A549 (cell line): ENCODE measurements at places on chromosomes 3 and 15. TPM values are rescaled to one million over a fixed set of nuclear protein-coding genes. Genes with fewer than 3 reads are reported as not detected.

The CFAP44 gene
- polyA plus RNA-seq: 4.0 to 4.9 TPM (median 4.5 TPM) in 3 replicates

DNA sequence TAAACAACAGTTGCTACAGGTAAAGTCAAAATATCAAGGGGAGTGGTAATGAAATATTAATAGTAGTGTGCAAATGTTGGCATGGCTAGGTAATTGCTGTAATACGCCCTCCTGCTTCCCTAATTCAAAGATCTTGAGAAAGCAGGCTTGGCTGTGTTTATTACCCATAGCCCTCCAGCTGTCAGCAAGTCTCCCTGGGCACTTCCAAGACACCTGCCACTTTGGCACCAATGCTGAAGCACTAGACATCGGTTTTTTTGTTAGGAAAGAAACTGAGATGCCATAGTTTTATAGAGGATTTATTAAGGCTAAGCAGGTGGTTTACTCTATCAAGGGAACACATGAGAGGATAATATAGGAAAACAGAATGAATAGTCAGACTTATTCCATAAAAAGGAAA is 64.4 kb downstream of the P2RY1 start:
- DNase-seq: no peak

GRCh38 chr3:153293265-153293664 is 131.2 kb downstream of the RAP2B start:
- no peak for DNase-seq

GRCh38 chr15:62848632-62849050 is 193.9 kb upstream of the TPM1 start:
- no peak for DNase-seq

- no peak for DNase-seq
Observed at GRCh38 chr3:4835616-4836043, 143.6 kb upstream of the BHLHE40 start.

The C3orf85 gene
- polyA plus RNA-seq: not detected in 3 replicates

DNA sequence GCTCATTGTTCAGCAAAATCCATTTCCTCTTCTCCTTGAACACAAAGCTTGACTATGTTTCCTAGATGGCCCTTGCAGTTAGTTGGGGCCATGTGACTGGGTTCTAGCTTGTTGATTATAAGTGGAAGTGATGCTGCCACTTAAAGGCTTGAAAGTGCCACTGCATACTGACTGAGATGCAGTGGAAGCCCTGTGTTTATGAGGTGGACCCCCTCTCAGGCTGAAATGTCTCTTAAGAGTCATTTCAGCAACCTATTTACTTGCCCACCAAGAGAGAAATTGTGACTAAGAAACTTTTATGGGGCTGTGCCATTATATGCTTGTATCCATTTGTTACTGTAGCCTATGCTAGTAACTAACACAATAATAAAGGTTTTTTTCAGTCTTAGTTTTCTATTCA is 8.4 kb upstream of the ANP32A start:
- peak; percentile 45 for DNase-seq

The SAMD7 gene
- not detected in 3 replicates for polyA plus RNA-seq

GRCh38 chr3:11084098-11084497 is 70.2 kb upstream of the HRH1 start:
- no peak for DNase-seq

The CCDC66 gene
- 8.5 to 9.4 TPM (median 9.1 TPM) in 3 replicates for polyA plus RNA-seq

DNA sequence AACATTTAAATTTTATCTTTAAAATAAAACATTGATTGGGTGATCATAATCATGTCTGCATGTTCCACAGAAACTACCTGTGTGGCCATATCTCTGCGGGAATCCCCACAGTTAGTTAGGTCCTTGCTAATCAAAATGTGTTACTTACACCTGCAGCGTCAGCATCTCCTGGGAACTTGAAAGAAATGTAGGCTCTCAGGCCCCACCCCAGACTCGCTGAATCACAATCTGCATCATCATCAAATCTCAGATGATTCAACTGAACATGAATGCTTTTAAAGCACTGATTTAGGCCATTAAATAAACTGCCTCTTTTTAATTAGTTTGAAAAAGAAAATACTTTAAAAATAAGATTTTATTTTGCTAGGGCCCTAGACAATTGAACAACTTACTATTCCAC is 577.8 kb downstream of the PYDC2 start:
- DNase-seq: no peak

- no peak for DNase-seq
Observed at GRCh38 chr15:71336671-71337070, 221.4 kb downstream of the THSD4 start.

The CHRM5 gene
- not detected in 3 replicates for polyA plus RNA-seq

The SLCO3A1 gene
- 15.9 to 17.6 TPM (median 16.8 TPM) in 3 replicates for polyA plus RNA-seq

DNA sequence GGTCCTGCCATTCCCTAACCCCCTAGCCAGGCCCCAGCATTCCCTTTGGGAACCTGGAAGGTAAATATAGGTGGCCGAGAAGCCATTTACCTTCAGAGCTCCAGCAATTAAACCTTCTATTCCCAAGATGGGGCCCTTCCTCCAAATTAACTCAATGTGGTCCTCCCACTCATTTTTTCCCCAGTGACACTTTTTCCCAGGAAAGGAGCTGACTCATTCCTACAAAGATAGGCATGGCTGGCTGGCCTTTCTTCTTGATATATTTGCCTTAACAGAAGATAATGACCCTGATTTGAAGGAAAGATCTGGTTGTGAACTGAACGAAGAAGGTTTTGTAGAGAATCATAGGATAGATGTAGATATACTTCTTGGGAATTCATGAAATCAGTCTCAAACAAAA is 279.0 kb upstream of the VEPH1 start:
- no peak for DNase-seq
